Stimulated activated naive CD8-positive, alpha-beta T cell treated with anti-CD3 and anti-CD28 coated beads, Interleukin-15, amount 100 ng/mL, for 72 hours (primary cell): ENCODE measurements at places on chromosomes 13 and 19.

DNA sequence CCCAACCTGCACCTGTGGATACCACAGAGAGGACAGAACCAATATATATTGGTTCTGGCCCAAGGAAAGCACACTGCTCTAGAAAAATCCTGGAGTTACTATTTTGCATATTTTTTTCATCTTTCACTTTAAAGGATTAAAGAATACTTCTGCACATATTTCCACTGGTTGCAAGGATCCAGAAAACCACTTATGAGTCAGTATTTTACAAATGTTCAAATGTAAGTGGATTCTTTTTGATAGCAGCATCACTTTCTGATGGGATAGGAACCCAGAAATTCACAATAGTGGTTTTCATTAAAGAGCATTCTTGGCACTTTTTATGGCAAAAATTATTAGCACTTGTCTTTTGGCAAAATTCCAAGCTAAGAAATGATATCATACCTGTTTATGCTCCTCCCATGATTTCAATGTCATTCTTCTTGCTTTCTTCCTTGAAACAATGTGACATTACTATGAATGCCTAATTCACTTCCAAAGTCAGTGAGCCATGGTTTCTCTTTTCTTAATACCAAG is 38.2 kb downstream of the MZT1 start:
- no peak for DNase-seq

GRCh38 chr19:2732157-2732725 is 7.6 kb downstream of the SLC39A3 start:
- DNase-seq = no peak

DNA sequence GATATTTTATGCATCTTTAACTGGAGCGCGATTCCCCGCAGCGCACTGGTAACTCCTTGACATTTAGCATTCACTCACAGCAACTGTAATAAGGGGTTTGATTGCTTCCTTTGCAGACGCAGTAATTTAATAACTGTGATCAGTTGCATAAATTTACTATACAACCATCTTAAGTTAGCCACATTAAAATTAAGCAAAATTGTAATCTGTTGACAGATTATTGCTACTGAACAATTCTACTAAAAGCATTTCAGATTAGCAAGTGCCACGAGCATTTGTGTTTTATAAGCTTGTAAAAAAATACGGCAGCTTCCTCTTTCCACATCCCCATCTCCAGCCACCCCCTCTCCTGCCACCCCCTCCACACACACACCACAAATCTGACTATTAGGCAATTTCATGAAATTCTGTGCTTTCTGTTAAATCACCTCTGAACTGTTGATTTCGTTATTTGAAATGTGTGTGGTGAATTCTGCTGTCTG is 44.4 kb downstream of the TSHZ3 start:
- DNase-seq = no peak

GRCh38 chr13:87872813-87873212 is 201.6 kb downstream of the SLITRK5 start:
- no peak for DNase-seq

GRCh38 chr19:4690361-4690760 is 20.2 kb upstream of the MYDGF start:
- DNase-seq = no peak

DNA sequence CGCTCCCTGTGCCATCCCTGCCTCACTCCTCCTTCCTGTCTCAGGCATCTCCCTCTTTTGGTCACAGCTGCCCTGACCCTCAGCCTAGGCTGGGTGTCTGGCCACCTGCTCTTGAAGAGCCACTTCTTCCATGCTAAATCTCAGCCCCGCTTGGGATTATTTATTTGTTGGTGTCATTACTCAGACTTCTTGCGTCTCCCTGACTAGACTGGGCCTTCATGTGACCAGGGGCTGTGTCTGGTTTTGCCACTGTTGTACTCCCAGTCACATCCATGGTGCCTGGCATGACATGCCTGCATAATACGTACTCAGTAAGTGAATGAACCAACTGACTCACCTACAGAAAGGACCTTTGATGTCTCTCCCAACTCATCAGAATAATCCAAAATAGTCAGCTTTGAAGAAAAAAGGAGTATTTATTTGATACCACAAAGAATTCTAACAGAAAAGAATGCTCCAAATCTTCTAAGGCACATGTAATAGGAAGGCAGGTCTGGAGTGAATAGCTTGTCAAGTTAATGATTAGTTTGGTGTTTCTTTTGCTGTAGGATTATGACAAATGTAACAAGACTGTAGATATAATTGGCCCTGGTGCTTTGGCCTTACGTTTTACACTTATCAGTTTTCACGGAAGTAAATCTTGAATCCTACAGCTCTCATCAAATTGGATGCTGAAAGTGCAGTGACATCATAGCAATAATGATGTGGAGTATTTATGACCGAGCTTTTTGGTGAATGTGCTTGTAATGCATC is 84.0 kb downstream of the ALOX5AP start:
- no peak for DNase-seq

DNA sequence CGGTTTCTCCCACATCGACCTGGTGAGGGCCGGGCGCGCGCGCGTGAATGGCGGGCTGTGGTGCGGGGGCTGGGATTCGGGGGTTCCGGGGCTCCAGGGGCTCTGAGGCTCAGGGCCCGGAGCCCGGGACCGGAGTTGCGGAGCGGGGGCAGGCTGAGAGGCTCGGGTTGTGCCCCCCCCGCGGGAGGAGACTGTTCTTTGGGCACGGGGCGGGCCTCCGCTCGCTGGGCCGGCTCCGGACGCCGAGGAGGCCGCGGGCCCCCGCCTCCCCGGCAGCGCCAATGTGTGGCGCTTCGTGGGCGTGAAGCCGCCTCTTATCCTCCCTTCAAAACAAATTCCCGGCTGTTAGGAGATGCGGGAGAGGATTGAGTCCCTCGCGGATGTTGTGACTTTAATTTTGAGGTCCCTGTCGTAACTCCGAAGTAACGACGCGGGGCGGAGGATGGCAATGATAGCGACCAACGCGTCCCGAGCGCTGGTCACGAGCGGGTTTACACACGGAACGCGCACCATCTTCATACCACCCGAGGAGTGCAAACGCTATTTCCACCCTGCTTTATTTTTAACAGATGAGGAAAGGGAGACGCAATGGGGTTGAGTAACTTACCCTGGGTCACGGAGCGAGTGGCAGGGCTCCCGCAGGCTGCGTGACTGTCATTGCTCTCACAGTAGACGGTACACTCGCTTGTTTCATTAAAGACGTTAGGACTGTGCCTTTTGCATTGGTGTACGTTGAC is 536 bp downstream of the UBA2 start:
- DNase-seq = peak; percentile 52
